ENCODE measurements at places on chromosomes 16 and 17.

GRCh38 chr16:47779201-47780016, 318.3 kb downstream of the PHKB start:
- DNase-seq, result peak; percentile 3

GRCh38 chr17:16013943-16014407, 14.4 kb downstream of the TTC19 start:
- no peak for DNase-seq

DNA sequence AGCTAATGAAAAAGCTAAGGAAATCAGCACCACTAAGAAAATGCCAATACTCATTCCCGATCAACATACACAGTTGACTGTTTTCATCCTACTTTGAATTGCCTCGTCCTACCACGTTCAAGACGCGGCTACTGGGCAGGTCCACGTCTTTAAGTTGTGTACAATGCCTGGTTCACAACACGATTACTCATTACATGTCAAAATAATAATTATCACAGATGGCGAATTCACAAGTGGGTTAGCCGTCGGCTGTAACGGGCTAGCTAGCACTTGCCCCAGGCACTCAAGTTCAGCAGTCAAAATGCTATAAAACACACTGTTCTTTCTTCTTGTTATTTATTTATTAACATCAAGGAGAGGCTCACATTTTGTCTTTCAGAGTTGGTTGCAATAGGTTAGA, 124.2 kb downstream of the ZFHX3 start:
- DNase-seq, result no peak

GRCh38 chr17:29579866-29580771, 9.3 kb downstream of the GIT1 start:
- peak; percentile 71 for DNase-seq

- peak; percentile 48 for DNase-seq
Observed at GRCh38 chr16:59039066-59039720, 305.1 kb upstream of the GOT2 start.

DNA sequence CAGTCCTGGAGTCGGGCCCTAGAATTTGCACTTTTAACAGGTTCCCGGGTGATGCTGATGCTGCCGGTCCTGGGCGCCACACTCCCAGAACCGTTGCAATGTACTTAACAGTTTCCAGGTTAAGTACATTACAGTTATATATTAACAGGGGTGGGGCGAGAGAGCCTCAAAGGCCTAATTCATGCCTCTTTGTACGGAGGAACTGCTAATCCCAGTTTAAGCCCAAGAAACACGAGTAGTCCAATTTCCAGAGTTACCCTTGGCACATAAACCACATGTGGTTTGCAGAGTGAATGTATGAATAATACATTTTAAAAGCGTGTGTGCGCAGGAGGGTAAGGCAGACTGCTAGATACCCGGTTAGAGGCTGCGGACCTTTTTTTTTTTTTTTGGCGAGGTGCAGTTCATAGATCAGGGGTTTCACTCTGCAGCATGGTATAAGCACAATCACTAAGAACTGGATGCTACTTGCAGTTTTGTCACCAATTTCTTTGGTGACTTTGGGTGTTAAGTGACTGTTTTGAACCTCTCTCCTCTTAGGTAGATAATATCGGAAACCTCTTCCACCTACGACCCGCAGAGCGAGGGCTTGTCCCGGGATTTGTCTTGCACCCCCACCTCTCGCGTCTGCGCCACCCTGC, 713 bp downstream of the COX11 start:
- no peak for DNase-seq

DNA sequence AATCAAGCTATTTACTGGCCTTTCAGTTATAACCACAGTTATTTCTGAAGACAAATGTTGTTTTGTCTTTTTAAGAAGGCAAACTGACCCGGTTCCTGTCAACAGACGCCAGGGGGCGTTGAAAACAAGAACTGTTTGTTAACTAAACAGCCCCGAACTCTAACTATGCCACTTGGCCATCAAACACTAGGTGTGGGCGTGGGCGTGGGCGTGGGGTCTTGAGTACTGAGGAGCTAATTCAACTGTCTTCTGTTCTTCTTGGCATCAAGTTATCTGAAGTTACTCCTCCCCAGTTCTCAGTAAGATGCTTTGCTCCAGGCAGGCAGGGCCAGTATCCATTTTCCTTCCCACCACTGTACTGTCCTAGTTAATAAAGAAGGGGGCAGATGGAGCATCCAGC, 63.3 kb upstream of the MTMR4 start:
- peak; percentile 41 for DNase-seq

- DNase-seq, result no peak
Observed at GRCh38 chr17:50934672-50935220, 68.6 kb upstream of the TOB1 start.

- no peak for DNase-seq
Observed at GRCh38 chr17:75063201-75063600, 16.2 kb downstream of the KCTD2 start.

DNA sequence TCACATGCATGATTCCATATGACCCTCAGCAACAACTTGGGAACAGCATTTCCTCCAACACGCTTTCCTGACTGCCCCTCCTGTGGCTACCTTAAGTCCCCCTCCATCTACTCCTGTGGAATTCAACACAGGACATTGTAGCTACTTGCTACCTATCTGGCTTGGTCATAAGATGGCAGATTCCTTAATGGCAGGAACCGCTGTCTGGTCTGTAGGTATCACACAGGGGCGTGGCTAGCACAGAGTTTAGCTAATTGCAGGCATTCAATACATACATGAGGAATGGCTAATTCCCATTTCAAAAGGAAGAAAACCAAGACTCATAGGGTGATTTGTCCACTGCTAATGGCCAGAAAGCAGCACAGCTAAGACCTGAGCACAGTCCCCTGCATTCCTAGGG, 8.6 kb downstream of the LRRC59 start:
- DNase-seq, result no peak

GRCh38 chr16:89293276-89294143, 76.0 kb downstream of the ZNF778 start:
- DNase-seq, result no peak

DNA sequence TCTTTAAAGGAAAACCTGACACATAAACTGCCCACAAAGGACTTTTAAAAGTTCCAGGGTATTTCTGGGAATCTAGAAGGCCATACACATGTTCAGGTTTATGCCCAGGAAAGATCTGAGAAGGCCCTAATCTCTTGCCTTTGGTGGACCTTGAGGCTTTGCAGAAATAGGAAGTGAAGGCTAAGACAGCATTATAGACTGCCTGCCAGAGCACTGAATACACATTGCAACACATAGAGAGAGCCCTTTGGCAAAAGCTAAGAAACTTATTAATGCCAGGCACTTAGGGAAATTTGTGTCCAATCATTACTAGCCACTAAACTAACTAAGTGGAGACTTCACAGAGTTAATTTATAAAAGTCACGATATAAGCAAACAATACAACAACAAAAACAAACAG, 70.4 kb downstream of the MMD start:
- DNase-seq, result no peak

DNA sequence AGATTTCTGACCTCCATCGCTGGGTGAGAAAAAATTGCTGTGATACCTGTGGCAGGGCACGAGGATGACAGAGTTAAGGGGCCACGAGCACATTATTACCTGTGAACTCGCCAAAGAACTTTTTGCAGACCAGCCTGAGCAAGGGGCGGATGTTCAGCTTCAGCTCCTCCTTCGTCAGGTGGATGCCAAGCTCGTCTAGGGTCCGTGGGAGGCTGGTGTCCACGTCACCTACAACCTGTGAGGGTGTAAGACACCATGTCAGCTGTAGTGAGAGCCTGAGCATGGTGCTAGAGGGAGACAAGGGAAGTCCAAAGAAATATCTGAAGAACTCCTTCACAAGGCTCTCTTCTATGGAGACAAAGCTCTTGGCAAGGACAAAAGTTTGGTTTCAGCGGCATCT, 17.1 kb downstream of the HIGD1B start:
- no peak for DNase-seq

DNA sequence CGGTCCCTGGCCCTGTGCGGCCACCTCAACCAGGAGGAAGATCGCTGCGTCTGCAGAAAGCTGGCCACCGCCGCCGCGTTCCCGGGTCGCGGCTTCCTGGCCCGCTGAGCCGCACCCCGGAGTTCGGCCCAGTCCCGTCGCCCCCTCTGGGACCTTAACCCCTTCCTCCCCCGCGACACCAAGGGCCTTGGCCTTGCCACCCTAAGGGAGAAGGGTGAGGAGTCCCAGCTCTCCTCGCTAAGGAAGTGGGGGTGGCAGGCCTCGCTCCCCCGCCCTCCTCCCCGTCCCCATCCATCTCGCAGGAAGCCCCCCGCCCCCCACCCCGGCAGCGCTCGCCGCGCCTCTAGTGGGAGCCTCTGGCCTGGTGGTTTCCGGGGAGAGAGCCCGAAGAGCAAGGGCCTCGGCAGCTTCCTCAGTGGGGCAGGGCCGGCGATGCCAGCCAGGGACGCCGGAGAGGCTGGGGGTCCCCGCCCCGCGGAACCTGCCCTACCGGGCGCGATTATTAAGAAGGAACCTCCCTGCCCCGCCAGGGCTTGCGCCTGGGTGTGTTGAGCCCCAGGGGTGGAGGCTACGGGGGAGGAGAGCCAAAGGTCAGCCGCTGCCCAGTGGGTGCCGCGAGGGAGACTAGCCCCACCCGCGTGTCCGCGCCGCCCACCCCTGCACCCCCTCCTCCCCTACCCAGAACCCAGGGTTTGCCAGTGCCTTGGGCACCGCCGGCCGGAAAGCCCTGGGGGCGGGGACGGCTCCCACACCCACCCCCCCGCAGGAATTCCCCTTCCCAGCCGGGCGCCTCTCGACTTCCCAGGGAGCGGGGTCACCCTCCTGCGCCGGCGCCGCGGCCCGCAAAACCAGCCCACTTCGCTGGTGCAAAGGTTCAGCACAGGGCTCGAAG, 6.8 kb downstream of the CBX4 start:
- no peak for DNase-seq

- no peak for DNase-seq
Observed at GRCh38 chr16:85729452-85730185, 21.3 kb downstream of the C16orf74 start.

GRCh38 chr17:50708050-50709000, 611 bp upstream of the ANKRD40 start:
- DNase-seq, result no peak

GRCh38 chr17:62760059-62760944, 47.8 kb downstream of the MARCHF10 start:
- DNase-seq, result no peak

GRCh38 chr17:40399185-40399584, 18.5 kb downstream of the TOP2A start:
- DNase-seq, result peak; percentile 76

- DNase-seq, result no peak
Observed at GRCh38 chr17:77848257-77848656, 110.2 kb upstream of the TNRC6C start.

GRCh38 chr16:84058211-84058610, 15.6 kb upstream of the SLC38A8 start:
- DNase-seq, result no peak

DNA sequence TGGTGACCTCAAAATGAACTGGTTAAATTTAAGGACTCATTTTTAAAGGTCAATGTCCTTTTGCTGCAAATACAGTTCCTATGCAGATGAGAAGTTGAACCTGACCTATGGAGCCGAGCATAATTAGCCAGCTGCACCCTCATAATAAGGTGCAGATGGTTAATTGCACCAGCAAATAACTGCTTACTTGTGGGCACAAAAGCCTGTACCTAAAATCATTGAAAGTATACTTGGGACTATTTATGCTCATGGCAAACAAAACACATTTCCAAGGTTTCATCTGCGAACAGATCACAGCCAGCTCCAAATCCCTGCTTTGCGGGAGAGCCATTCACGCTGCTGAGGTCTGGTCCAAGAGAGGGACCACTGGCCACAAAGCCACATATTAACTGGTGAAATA, 13.0 kb downstream of the HYDIN start:
- no peak for DNase-seq

DNA sequence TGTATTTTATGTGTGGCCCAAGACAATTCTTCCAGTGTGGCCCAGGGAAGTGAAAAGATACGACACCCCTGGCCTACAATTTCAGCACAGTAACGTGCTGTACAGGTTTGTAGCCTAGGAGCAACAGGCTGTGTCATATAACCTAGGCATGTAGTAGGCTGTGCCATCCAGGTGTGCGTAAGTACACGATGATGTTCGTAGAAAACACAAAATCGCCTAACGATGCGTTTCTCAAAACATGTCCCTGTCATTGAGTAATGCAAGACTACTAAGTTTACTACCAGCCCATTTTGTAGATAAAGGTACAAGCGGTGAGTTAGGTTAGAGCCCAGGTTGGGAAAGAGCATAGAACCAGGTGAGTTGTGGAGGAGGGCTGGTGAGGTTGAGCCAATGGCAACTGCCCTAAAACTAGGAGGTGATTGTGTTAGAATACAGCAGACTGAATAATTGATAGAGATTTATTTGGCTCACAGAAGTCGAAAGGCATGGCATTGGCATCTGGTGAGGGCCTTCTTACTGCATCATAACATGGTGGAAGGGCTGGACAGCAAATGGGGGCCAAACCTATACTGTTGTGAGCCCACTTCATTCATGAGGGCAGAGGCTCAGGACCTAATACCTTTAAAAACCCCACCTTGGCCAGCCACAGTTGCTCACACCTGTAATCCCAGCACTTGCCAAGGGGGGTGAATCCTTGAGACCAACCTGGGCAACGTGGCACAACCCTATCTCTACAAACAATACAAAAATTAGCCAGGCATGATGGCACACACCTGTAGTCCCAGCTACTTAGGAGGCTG, 4.2 kb downstream of the EIF1 start:
- no peak for DNase-seq

DNA sequence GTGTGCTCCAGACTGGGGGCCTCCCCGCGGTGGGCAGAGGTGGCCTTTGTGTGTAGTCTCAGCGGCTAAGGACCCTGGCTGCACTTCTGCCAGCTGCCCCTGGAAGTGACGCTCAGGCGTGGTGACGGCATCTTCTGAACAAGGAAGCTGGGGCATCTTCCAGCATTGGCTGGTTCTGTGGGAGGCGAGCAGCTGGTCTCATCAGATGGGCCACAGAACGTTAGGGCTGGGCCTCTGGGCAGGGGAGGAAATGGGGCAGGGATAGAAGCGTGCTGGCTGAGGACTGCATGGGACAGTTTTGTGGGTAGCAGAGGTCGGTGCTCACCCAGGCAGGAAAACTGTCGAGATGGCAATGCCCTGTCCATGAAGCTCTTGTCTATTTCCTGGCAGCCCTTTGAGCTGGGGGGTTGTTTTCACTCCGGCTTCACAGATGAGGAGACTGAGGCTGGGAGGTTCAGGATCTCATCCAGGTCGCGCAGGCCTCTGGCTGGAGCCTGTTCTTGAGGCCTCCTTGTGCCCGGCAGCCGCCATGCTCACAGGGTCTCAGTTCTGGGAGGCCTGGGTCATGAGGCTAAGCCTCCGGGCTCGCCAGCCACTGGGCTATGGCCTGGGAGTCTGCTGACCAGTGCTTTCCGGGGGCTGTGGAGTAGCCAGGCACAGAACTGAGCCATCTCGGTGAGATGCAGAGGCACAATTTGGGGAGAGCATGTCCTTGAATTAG, 16.3 kb downstream of the IRF8 start:
- DNase-seq, result no peak

DNA sequence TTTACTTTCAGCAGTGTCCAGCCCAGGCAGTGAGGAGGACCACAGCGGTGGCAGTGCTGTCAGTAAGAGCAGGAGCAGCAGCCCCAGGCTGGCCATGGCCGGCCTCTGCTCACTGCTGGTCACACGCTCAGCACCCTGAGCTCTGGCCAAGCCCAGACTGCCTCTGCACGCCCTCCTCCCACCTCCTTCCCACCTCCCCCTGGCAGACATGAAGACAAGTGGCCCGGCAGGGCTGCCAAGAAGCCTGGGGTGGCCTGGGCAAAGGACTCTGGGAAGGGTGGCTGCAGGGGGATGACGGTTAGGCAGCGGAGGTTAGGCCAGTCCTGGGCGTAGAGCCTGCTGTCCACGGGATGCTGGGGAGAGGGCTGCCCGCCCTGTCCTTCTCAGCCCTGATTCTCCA, at the start of gene C16orf89:
TSS of gene C16orf89 (minus strand) at position 144 of the 400 bp plus-strand sequence. CDS start at position 96, 48 bp downstream.
- DNase-seq, result no peak

Measured in inflammatory macrophage treated with lipopolysaccharide for 1 hour (primary cell).